ENCODE measurements at places on chromosomes 11 and 22.

DNA sequence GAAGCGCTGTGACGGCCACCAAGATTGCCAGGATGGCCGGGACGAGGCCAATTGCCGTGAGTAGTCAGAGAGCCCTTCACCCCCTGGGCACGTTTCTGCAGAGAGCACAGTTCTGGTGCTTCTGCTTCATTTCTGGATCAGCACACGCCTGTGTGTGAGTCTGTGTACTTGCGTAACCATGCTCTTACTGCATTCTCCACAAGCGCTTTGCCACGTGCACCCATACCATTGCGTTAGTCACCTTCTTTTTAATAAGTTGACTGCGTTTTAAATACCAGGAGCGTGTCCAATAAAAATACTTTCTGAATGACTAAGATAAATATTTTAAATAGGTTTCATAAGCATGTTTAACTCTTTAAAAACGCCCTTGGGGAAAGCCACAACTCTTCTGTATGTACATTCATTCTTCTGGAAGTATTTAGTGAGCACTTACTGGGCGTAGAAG, 143.0 kb upstream of the SORL1-AS1 start:
- DNase-seq, result peak; percentile 99

GRCh38 chr11:30333405-30333804, 10.5 kb downstream of the ARL14EP start:
- no peak for DNase-seq

GRCh38 chr11:17927041-17927440, 85.8 kb downstream of the SERGEF start:
- DNase-seq, result no peak

- DNase-seq, result no peak
Measured at GRCh38 chr11:71251761-71252268, 562 bp downstream of the SHANK2 start.

Measured in fibroblast of skin of left biceps (primary cell).